Suprapubic skin (tissue), 4 donors: ENCODE measurements at places on chromosomes 7 and 10.
A peak's percentile ranks its signal among the peaks of the same experiment; 100 is the strongest.

DNA sequence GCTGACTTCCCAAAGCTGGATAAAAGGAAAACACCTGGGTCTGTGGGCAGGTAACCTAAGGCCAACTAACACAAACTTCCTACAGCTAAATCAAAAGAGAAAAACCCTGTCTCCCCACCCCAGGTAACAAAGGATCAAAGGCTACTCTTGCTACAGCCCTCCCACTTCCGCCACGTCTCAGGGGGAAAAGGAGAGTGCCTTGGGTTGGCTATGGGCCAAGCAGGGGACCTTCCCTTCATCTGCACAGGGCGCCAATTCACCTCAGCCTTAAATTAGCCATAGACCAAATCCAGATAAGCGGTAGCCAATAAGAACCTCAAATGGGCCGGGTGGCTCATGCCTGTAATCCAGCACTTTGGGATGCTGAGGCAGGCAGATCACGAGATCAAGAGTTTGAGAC lies 69.1 kb upstream of the LANCL2 start:
- H3K27ac ChIP-seq = no peak overlapping the region
- no peaks in the 10 kb centered on the region for H3K4me1 ChIP-seq
- H3K4me3 ChIP-seq = no peak overlapping the region
- H3K27me3 ChIP-seq = peaks cover 10% of the 10 kb centered on the region

DNA sequence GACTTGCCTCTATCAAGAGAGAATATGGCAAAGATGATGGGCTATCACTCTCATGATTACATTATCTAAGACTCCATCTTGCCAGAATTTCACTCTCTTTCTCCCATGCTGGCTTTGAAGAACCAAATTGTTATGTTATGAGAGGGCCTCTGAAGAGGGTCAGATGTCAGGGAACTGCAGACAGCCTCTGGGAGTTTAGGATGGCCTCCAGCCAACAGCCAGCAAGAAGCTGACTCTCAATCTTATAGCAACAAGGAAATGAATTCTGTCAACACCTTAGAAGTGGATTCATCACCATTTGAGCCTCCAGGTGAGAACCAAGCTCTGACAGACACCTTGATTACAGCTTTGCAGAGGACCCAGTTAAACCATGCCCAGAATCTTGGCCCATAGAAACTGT lies 33.6 kb downstream of the ZNF22 start:
- no peak for DNase-seq
- H3K36me3 ChIP-seq = no peaks in the 10 kb centered on the region
- H3K4me3 ChIP-seq = no peak overlapping the region
- H3K4me1 ChIP-seq = no peaks in the 10 kb centered on the region
- no peak overlapping the region for H3K27ac ChIP-seq

GRCh38 chr10:4865945-4866661 lies 40.1 kb downstream of the AKR1E2 start:
- no peak for DNase-seq
- no peaks in the 10 kb centered on the region for H3K36me3 ChIP-seq
- H3K4me1 ChIP-seq = no peaks in the 10 kb centered on the region

- H3K27ac ChIP-seq = no peak overlapping the region
- no peak for DNase-seq
- no peaks in the 10 kb centered on the region for H3K27me3 ChIP-seq
- H3K4me1 ChIP-seq = no peaks in the 10 kb centered on the region
Measured at GRCh38 chr10:24814568-24815313, 91.1 kb upstream of the ARHGAP21 start.

DNA sequence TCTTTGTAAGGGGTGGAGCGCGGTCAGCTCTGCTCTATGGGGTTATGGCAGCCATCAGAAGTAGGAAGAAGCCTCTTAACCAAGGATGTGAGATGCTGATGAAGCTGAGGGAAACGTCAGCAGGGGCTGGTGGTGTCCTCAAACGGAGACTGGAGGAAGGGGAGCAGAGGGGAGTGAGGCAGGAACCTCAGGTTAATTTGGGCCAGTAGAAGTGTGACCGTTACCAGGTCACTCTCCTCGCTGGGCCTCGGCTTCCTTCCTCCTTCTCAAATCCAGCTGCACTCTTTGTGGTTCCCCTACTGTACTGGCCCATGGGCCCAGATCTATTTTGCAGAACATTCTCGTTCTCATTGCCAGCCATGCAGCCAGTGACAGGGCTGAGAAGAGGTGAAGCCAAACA lies 169.5 kb downstream of the TMEM178B start:
- no peak overlapping the region for H3K27ac ChIP-seq
- DNase-seq = no peak
- H3K36me3 ChIP-seq = no peaks in the 10 kb centered on the region
- H3K4me1 ChIP-seq = no peaks in the 10 kb centered on the region
- H3K4me3 ChIP-seq = no peak overlapping the region
- H3K27me3 ChIP-seq = no peaks in the 10 kb centered on the region

- peaks cover 43% of the 10 kb centered on the region for H3K4me1 ChIP-seq
- H3K27ac ChIP-seq = peak overlapping the region; percentile 100
- H3K27me3 ChIP-seq = no peaks in the 10 kb centered on the region
- H3K4me3 ChIP-seq = peak overlapping the region; percentile 89
Measured at GRCh38 chr7:105015390-105015965, 1.5 kb downstream of the KMT2E start.

DNA sequence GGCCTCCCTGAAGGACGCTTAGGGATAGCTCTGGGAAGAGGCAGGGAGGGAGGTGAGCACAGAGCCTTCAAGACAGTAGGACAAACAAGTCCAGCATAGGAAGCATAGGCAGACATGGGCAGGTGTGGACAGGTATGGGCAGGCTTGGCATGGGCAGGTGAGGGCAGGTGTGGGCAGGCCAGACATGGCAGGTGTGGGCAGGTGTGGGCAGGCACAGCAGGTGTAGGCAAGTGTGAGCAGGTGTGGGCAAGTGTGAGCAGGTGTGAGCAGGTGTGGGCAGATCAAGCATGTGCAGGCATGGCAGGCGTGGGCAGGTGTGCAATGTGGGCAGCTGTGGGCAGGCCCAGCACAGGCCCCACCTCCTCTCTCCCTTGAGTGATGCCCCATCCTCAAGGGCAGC lies 148.8 kb upstream of the ZMIZ1 start:
- no peaks in the 10 kb centered on the region for H3K36me3 ChIP-seq
- H3K27ac ChIP-seq = no peak overlapping the region
- no peak for DNase-seq

GRCh38 chr7:27961255-27961654 lies 219.3 kb downstream of the JAZF1 start:
- H3K4me1 ChIP-seq = peaks cover 14% of the 10 kb centered on the region
- no peak overlapping the region for H3K27ac ChIP-seq
- H3K36me3 ChIP-seq = no peaks in the 10 kb centered on the region
- no peaks in the 10 kb centered on the region for H3K27me3 ChIP-seq

- no peak overlapping the region for H3K4me3 ChIP-seq
- H3K36me3 ChIP-seq = no peaks in the 10 kb centered on the region
- H3K27ac ChIP-seq = peak overlapping the region; percentile 53
- no peak for DNase-seq
Measured at GRCh38 chr7:32500922-32501341, 5.6 kb downstream of the AVL9 start.

DNA sequence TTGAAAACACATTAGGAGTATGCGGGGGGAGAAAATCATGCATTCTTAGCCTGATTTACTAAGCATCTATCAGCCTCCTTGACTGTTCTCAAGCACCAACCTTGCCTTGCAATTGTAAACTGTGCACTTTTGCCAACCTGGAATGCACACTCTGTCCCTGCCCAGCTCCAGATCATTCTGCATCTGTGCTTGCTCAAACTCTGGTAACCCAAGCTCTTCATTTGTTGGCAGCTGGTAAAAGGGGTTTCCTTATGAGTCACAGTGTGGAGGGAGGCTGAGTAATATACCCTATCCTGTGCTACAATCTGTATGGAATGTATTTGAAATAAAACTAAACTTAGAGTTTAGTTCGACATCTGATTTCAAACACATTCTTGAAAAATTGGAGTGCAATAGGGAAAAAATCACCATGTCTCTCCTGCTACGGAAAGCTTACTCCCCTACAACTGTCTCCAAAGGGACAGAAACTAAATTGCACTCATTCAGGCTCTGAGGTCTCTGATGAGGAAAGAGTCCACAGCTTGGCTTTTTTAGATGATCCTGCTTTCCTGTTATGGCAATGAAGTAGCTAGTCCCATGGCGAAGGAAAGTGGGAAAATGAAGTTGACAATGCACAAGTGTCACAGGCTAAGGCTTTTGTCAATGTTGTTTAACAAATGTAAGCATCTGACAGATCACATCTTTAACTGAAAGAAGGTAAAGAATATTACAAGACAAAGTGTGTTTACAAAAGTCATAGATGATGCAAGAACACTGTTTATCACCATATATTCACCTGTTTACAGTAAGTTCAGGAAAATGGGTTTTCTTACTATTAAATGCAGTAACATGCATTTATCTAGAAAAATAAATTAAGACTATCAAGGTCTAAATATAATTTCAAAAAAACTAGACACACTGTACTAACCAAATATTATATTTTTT lies 61.9 kb downstream of the TES start:
- H3K27me3 ChIP-seq = no peaks in the 10 kb centered on the region
- H3K4me1 ChIP-seq = peaks cover 22% of the 10 kb centered on the region
- H3K4me3 ChIP-seq = no peak overlapping the region

GRCh38 chr10:61172182-61172926 lies 228.4 kb upstream of the RHOBTB1 start:
- no peak overlapping the region for H3K27ac ChIP-seq
- no peak for DNase-seq
- no peak overlapping the region for H3K4me3 ChIP-seq
- no peaks in the 10 kb centered on the region for H3K4me1 ChIP-seq
- H3K27me3 ChIP-seq = no peaks in the 10 kb centered on the region

DNA sequence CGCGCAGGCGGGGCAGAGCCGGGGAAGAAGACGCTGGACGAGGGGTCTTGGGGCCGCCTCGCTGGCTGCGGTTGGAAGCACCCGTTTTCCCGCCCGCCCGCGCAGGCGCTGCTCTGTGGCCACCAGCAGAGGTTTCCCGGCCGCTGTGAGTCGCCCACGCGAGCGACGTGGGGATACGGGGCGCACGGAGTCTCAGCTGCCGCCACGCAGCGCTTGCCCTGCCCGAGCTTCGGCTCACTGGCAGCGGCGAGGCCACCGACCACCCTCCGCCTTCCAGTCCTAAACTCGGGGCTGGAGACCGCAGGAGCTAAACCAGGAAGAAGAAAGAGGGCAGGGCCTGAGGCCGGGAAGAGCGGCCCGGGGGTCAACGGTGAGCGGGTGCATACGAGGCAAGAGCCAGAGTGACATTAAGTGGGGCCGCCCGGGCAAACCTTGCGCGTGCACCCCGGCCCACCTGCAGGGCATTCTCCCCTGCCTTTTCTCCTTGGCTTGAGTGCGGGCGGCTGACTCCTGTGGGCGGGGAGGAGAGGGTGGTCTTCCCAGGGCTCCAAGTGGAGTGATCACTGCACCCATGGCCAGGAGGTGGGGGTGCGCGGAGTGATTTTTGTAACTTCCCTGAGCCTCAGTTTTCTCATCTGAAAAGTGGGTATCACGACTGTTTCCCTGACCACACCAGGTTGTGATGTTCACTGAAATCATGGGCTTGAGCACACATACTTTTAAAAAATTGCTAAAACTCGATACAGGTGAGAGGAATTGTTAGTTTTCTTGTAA lies 7.1 kb upstream of the EMX2 start:
- no peaks in the 10 kb centered on the region for H3K36me3 ChIP-seq
- no peak for DNase-seq
- H3K4me1 ChIP-seq = peaks cover 51% of the 10 kb centered on the region
- H3K27ac ChIP-seq = peak overlapping the region; percentile 57
- H3K27me3 ChIP-seq = peaks cover 59% of the 10 kb centered on the region
- H3K4me3 ChIP-seq = peak overlapping the region; percentile 42

DNA sequence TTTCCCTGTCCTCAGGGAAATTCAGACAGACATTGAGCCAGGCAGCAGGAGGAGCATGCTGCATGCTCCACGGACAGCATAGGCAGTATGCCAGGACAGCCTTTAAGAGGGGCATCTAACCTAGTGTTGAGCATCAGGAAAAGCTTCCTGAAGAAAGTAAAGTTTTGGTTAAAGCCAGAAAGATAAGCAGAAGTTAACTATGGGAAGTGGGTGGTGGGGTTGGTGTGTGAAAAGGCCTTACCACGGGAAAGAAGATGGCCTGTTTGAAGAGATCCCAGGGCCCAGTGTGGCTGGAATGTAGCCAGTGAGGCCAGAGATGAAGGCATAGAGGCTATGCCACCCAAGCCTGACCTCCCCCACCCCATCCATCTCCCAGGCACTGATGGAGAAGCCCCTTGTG lies 102.4 kb upstream of the PLXNA4 start:
- H3K27me3 ChIP-seq = no peaks in the 10 kb centered on the region
- H3K4me1 ChIP-seq = no peaks in the 10 kb centered on the region
- DNase-seq = no peak
- no peaks in the 10 kb centered on the region for H3K36me3 ChIP-seq
- H3K27ac ChIP-seq = no peak overlapping the region

- no peaks in the 10 kb centered on the region for H3K27me3 ChIP-seq
- peaks cover 100% of the 10 kb centered on the region for H3K36me3 ChIP-seq
- H3K4me3 ChIP-seq = no peak overlapping the region
- DNase-seq = no peak
- peaks cover 18% of the 10 kb centered on the region for H3K4me1 ChIP-seq
Measured at GRCh38 chr10:79298403-79299244, 48.6 kb upstream of the PPIF start.

DNA sequence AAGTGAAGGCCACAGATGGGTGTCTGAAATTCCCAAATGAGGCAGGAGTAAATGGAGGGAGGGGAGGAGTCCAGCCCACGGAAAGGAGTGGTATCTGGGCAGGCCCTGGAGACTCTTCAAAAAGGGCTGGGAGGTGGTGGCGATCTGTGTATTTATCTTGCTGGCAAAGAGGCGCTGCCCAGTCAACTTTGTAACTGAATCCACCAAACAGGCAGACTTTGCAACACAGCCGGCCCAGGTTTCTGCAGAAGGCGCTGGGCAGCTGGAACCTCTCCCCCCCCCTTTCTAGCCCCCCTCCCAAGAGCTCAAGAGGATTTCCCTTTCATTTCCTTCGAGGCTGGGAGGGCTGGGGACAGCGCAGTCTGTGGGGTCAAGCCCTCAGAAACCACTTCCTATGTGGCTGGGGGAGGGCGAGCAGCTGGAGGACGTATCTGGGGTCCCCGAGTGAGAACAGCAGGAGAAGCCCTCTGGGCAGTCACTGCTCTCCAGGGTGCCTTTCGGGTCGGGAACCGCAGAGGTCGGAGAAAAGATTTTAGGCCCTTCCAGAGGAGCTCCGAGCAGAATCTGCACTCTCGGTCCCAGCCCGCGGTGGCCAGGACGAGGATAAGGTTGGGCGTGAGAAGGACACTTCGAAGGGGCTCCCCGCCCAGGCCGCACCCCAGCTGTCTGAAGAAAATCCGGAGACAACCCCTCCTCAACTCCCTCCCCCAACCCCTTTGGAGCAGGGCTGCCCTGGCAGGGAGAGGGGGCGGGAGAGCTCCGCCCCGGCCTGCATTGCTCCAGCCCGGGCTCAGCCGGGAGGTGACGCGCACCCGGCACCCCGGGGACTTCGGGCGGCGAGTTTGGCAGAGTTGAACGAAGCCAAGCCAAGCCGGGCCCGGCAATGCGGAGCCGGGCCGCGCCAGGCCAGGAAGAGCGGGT lies 965 bp downstream of the ZCCHC24 start:
- H3K4me3 ChIP-seq = peak overlapping the region; percentile 93
- H3K27ac ChIP-seq = peak overlapping the region; percentile 95
- peak; percentile 82 for DNase-seq
- H3K4me1 ChIP-seq = peaks cover 57% of the 10 kb centered on the region
- no peaks in the 10 kb centered on the region for H3K27me3 ChIP-seq
